ENCODE measurements at places on chromosomes 13 and 19.

DNA sequence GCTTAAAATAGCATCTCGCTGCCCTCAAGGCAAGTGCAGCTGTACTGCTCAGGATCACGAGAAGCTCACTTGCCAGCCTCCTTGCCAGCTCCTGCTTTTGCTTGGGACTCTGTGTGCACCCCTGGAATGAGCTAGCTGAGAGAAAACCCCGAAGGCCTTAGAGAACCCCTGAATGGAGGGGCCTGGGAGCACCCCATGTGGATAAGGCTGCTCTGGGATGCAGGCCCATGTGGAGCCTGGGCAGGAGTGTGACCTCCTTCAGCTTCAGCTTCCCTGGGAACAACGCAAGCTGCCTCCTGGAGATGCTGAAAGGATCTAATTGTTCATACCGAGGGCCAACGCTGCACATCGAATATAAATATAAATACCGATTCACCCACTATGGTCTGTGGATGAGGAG lies 109.2 kb downstream of the HSPH1 start:
- no peak for DNase-seq

DNA sequence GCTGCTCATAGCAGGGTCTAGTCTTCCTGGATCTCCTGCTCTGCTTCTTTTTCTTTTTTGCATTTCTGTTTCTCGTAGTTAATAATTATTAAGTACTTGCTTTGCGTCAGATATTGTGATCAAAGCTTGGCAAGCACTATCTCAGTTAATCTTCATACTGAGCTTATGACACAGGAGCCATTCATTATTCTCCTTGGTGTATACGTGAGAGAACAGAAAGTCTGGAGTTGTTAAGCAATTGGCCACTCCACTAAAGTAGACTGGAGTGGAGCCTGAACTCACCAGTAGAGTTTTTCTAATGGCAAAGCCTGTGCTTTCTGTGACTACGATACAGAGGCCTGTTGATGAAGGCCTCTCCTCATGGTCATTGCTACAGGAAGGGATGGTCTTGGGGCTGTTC lies 285.9 kb downstream of the RFC3 start:
- no peak for DNase-seq

- no peak for DNase-seq
Measured at GRCh38 chr19:585551-586110, 4.0 kb upstream of the HCN2 start.

DNA sequence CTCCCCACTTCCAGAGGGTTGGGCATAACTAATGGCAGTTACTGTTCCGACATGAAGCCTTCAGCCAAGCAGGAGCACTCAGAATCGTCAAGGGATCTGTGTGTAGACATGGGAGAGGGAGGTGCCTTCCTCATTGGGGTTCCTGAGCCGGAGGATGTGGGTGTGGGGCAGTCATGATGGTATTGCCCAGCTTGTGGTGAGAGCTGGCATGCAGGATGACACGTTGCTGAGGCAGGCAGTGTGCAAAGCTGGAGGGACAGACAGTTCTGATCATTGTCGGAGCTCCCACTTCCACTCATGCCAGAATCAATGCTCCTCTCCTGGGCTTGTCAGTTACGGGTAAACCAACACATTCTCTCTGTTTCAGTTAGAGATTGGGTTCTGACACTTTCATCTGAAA lies 83.9 kb upstream of the TSC22D1 start:
- no peak for DNase-seq

- DNase-seq: no peak
Measured at GRCh38 chr19:50513746-50514345, at the start of gene ASPDH. Gene ASPDH, minus strand, starts transcription at chr19:50513913. Its CDS starts 90 bp downstream, at chr19:50513823.

DNA sequence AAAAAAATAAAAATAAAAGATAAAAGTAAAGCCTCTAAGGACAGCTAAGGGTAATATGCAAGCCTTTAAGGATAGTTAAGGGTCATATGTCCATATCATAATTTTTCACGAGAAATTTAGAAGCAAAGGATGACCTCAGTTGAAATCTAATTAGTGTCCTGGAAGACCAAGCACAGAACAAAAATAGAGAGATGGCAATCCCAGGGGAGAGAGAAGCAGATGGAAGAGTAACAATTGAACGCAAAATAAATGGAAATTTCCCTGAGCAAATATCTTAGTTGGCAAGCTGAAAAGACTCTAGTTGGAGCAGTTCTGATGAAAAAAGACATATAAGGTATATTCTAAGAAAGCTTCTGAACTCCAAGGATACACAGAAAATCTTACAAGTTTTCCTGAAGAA lies 275.4 kb downstream of the NALCN start:
- no peak for DNase-seq

- DNase-seq: no peak
Measured at GRCh38 chr13:44750630-44751029, 174.5 kb upstream of the TSC22D1 start.

GRCh38 chr19:54387991-54388801 lies 23.5 kb upstream of the LAIR1 start:
- DNase-seq: peak; percentile 87

- no peak for DNase-seq
Measured at GRCh38 chr19:55959996-55960675, 12.5 kb downstream of the NLRP8 start.

DNA sequence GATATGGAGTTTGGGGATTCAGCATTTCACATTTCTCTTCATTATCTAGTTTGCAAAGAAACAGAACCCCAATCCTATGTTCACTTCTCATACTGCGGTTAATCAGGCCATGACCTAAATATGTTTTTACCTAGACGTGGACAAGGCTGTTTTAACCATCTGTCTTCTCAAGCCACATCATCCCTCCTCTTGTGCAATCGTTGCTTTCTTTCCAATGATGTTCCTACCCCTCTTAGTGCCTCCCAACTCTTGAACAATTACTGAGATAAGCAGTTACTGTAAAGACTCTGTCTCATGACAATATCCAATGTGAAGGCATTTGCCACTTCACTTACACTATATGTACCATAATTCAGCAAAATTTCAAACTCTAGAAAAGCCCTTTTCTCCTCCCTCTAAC lies 406.2 kb downstream of the LIG4 start:
- DNase-seq: no peak

GRCh38 chr19:50632151-50632835 lies 7.4 kb downstream of the SYT3 start:
- DNase-seq: no peak

GRCh38 chr13:50612717-50613116 lies 230.8 kb downstream of the DLEU7 start:
- DNase-seq: peak; percentile 30

DNA sequence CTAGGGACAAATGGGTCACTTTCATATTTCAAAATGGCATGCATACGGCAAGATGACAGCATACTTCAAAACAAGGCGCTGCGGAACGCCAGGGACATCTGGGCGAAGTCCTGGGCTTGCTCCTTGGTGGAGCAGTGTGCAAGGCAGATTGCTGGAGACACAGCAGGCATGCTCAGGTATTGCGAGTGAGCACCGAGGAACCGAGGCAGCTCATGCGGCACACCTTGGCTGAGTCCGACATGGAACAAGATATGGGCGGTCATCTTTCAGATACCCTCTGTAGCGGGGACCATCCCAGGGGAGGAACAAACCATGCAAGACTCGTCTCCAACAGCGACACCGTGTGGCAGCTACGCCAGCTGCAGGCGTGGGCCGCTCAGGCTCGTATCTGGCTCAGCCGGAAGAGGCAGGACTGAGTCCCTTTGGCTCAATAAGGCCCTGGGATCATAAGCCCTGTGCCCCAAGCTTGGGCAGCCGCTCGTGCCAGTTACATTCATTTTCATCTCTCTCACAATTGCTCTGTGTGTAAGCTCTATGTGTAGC lies 112.4 kb downstream of the NUFIP1 start:
- DNase-seq: peak; percentile 15

GRCh38 chr19:17325133-17325532 lies 9.5 kb downstream of the ANO8 start:
- DNase-seq: no peak

- no peak for DNase-seq
Measured at GRCh38 chr13:80164462-80164861, 176.5 kb downstream of the SPRY2 start.

- no peak for DNase-seq
Measured at GRCh38 chr13:97743938-97744337, 209.5 kb upstream of the IPO5 start.

- DNase-seq: peak; percentile 60
Measured at GRCh38 chr13:31891472-31891871, 140.1 kb upstream of the FRY start.

GRCh38 chr13:36921631-36922301 lies 1.7 kb upstream of the SMAD9 start:
- DNase-seq: no peak

DNA sequence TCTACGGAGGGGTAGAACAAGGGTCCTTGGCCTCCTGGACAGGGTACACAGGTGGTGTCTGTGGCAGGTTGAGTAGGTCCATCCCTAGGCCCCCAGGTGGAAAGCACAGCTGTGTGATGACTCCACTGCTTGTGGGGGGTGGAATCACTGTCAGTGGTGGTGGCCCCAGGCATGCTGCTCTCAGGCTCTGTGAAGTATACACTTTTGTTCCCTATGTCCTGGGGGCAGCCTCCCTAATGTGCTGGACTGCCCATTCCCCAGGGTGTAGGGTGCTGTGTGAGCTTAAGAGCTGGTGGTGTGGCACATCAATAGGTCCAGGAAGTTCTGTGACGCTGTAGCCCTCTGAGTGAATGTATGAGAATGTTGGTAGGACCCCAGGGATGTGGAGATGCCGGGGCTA lies 197.2 kb upstream of the SLC10A2 start:
- no peak for DNase-seq

DNA sequence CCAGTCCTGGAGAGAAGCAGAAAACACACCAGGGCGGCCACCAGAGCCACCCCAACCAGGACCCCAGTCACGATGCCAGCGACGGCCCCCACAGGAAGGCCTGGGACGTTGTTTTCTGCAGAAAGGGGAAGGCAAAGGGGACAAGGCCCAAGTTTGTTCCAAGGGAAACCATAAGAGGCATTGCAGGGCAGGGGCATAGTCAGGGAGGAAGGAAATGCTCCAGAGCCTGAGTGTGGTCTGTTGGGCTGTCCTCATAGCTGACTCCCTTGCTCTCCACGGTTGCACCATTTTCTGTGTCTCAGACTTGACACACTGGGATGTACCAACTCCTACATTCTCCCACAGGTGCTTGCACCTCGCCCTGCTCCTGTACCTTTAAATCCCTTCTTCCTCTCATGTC lies 5.2 kb downstream of the CEACAM4 start:
- DNase-seq: peak; percentile 72

DNA sequence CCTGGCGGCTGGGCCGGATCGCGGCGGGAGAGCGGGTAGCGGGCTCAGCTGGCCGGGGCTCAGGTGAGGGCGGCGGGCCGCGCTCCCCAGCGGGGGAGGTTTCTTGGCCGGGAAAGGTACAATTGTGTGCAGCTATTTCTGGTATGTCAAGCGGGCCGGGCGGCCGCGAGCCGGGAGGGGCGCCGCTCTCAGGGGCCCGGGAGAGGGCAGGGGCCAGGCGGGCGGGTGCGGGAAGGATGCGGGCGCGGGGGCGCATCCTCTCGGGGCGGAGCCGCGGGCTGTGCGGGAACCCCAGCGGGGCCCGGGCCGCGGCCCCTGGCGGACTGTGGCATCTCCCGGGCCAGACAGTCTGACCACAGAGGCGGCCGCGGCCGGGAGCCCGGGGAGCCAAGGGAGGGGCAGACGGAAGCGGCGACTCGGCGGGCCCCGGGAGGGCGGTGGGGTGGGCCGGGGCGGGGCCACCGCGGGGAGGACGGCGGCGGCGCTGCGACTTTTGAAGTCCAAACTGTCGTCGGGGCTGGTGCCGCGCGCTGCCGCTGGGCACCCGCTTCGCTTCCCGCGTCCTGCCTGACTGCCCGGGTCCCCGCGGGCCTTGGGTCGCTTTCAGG lies at the start of gene LMO7:
Gene LMO7, plus strand, starts transcription at position 503 of the 608 bp plus-strand sequence. CDS start 328 bp downstream, outside the sequence.
- DNase-seq: peak; percentile 69

GRCh38 chr19:44856421-44857083 lies 10.5 kb downstream of the NECTIN2 start:
- peak; percentile 90 for DNase-seq

DNA sequence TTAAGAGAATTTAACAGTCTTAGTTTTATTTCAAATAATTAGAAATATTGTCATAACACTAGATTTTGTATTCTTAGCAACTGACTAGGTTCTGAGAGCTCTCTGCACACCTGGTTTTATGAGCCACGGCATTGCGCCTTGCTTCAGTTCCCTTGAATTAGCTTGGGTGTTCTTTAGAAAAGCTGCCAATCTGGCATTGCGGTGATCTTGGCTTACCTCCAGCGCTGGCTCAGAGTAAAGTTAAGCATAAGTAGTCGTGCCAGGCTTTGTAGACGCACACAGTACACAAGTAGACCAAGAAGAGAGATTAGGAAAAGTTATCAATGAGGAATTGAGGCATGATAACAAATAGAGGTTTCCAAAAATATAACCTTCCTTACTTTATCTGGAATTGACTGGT lies 45.7 kb downstream of the TPP2 start:
- no peak for DNase-seq

- peak; percentile 87 for DNase-seq
Measured at GRCh38 chr19:57103573-57104277, 16.1 kb upstream of the USP29 start.

DNA sequence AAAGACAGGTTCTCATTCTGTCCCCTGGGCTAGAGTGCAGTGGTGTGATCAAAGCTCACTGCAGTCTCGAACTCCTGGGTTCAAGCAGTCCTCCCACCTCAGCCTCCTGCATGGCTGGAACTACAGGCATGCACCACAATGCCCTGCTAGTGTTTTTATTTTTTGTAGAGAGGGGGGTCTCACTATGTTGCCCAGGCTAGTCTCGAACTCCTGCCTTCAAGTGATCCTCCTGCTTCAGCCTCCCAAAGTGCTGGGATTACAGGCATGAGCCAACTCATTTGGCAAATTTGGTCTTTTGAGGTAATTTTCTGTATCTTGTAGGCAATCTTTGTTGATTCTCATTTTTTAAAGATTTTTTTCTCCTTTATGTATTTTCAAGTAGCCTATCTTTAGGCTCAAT lies 205.7 kb downstream of the ZIC5 start:
- no peak for DNase-seq

DNA sequence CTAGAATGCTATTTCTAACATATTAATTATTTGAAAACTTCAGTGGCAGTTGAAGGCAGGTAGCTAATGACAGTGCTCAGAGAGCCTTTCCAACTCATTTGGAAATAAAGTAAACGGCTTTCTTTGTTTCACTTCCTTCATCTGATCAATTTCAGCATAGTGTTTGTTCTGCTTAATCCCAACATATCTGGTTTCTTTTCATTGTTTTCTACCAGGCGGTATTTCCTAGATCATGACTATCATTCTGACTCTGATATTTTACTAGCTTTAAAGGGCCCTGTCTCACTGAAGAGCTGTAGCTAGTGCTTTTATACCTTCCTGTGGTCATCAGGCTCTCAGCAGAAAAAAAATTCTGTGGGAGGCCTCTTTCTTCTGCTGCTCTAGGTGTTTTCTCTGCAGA lies 178.6 kb downstream of the RBM26 start:
- DNase-seq: no peak

GRCh38 chr19:20660473-20661140 lies 764 bp downstream of the ZNF626 start:
- DNase-seq: peak; percentile 8

All from hematopoietic multipotent progenitor cell treated with erythropoietin and hydrocortisone succinate and interleukin-3 and kit ligand, for 4 days (in vitro differentiated cells).